ENCODE measurements at places on chromosomes 3 and 15.

- peak; percentile 81 for DNase-seq
Observed at GRCh38 chr3:5006755-5007202, 27.5 kb downstream of the BHLHE40 start.

GRCh38 chr3:149307435-149307783, 26.0 kb downstream of the TM4SF18 start:
- no peak for DNase-seq

- DNase-seq: no peak
Observed at GRCh38 chr3:56868706-56869105, 67.0 kb upstream of the ARHGEF3 start.

DNA sequence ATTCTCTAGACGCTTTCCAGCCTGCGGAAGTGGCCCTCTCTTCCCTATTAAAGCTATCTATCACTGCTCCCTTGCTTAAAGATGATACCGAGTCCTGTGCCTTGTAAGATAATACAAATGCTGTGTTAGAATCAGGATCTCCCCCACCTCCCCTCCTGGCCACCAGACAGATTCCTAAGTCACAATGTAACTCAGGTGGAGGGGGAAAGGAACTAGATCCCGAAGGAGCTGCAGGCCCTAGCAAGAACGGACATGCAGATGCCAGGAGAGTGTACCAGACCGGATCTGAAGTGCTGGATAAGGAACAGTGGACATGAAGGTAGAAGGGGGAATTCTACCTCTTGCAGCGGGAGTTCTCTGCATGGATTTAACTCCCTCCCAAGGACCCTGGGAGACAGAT, 230.7 kb upstream of the LYSMD4 start:
- DNase-seq: no peak

DNA sequence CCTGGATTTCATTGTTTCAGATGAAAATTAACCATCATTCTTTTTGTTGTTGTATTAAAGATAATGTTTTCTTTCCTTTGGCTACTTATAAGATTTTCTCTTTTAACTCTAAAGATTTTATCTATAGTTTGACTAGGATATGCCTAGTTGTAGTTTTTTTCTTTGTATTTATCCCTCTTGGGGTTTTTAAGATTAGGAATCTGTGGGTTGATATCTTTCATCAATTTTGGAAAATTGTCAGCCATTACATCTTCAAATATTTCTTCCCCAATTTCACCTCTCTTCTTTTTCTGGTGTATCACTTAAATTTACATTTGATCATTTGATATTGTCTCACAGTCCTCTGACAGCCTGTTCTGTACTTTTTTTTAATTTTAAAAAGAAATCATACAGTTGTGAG, 32.5 kb upstream of the LIMD1 start:
- no peak for DNase-seq

GRCh38 chr3:56122911-56123310, 345.4 kb downstream of the ERC2 start:
- no peak for DNase-seq

GRCh38 chr3:187973977-187974870, 179.7 kb upstream of the LPP start:
- DNase-seq: no peak

GRCh38 chr3:107650788-107651187, 128.0 kb downstream of the BBX start:
- DNase-seq: no peak

GRCh38 chr3:184391266-184391665, 11.4 kb downstream of the CHRD start:
- no peak for DNase-seq

Data from activated naive CD8-positive, alpha-beta T cell treated with anti-CD3 and anti-CD28 coated beads, Interleukin-2, amount 50 U/mL, for 24 hours (primary cell).